Stimulated activated CD4-positive, alpha-beta T cell treated with anti-CD3 and anti-CD28 coated beads, Interleukin-12 subunit alpha, Interleukin-12 subunit beta, amount 100 ng/mL, for 24 hours (primary cell): ENCODE measurements at places on chromosomes 1 and 21.

- no peak for DNase-seq
Measured at GRCh38 chr1:115647919-115648650, 6.3 kb downstream of the VANGL1 start.

DNA sequence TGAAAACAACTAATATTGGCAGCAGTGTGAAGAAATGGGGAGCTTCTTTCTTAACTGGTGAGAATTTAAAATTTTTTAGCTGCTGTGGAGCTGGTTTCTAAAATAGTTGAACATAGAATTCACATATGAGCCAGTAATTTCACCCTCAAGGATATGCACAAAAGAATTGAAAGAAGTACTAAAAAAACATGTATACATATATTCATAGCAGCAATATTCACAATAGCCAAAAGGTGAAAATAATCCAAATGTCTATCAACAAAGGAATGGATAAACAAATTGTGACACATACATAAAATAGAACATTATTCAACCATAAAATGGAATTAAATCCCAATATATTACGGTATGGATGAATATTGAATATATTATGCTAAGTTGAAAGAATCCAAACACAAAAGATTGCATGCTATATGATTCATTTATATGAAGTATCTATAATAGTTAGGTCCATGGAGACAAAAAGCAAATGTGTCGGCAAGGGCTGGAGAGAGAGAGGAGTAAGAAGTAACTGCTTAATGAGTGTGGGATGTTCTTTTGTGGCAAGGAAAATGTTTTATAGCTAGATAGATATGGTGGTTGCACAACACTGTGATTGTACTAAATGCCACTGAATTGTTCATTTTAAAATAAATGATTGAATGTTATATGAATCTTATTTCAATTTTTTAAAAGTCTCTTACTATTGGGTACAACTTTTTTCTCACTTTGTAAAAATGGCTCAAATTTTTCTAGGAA lies 14.8 kb upstream of the COL11A1 start:
- no peak for DNase-seq

- no peak for DNase-seq
Measured at GRCh38 chr1:43536864-43537358, 6.2 kb downstream of the PTPRF start.

DNA sequence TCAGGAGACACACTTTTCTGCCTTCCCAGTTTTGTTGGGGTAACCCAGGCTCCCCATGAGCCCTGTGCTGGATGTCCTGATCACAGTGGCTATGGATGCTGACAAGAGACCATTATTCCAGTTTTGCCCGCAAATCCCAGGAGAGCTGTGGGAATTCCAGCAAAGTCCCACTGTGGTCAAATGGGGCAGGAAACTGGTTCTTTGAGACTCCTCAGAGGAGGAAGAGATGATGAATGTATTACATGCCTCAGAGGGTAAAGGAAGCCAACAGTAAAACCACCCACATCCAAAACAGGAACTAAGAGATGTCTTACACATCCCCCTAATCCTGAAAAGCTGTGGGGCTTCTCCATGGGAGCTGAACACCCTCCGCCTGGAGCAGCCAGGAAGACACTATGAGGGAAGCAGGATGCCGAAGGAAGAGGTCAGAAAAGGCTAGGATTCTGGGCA lies 12.8 kb upstream of the MPZL1 start:
- no peak for DNase-seq

- DNase-seq: no peak
Measured at GRCh38 chr1:111483166-111483565, 9.4 kb downstream of the C1orf162 start.

DNA sequence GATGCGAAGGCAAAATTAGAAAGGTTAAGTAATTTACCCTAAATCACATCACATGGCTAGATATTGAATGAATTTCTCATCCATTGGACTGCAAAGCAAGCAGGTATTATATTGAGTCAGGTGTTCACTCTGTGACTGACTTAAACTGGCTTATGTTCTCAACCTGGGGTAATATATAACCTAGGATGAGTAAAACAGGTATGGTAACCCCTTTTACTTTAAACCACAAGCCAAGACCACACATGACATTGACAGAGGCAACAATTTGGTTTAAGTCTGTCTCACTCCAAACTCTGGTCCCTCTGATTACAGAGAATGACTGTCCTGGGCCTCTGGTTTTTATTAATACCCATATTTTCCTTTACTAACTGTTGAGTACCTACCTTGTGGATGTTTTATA lies 33.3 kb downstream of the MAEL start:
- no peak for DNase-seq

- DNase-seq: no peak
Measured at GRCh38 chr1:216368249-216368648, 55.0 kb downstream of the USH2A start.

DNA sequence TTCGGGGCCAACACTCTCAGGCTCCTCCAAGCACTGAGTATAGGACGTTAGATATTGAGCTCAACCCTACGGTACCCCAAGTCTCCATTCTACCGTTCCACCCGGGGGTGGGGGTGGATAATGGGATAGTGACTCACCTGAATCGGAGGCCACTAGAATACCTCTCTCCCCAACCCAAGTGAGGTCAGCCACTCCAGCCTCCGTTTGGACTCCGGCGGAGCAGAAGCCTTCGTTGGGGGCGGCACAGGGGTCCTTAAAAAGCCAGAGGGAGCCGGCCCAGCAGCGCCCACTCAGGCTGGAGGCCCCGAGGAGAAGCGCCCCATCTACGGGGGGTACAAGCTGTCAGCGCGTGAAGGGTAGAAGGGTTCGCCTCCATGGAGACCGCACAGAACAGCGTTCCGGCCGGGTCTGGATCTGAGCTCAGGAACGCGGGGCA lies 556 bp downstream of the WDR77 start:
- peak; percentile 15 for DNase-seq

DNA sequence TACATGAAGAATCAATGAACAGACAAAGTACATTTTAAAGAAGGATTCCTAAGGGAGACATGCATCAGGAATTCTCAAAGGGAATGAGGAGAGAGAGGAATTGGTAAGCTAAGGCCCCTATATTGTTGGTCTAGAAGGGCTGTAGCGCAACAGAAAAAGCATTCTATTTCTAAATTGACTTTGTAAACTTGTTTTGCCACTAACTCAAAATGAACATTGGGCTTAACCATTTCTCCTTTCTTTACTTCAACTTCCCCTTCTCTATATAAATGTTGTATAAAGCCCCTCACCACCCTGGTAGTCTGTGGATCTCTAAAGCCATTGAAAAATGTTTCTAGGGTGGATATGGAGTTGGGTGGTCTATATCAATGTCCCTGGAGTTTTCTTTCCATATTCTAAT lies 20.4 kb upstream of the OR6N2 start:
- no peak for DNase-seq

DNA sequence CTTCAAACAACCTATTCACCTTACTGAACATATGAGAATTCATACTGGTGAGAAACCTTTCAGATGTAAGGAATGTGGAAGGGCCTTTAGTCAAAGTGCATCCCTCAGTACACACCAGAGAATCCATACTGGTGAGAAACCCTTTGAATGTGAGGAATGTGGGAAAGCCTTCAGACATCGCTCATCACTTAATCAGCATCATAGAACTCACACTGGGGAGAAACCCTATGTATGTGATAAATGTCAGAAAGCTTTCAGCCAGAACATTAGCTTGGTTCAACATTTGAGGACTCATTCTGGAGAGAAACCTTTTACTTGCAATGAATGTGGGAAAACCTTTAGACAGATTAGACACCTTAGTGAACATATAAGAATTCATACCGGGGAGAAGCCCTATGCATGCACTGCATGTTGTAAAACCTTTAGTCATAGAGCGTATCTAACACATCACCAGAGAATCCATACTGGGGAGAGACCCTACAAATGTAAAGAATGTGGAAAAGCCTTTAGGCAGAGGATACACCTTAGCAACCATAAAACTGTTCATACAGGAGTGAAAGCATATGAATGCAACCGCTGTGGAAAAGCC lies 13.2 kb upstream of the EXO5 start:
- no peak for DNase-seq

GRCh38 chr1:190578017-190578416 lies 100.4 kb upstream of the BRINP3 start:
- DNase-seq: no peak

DNA sequence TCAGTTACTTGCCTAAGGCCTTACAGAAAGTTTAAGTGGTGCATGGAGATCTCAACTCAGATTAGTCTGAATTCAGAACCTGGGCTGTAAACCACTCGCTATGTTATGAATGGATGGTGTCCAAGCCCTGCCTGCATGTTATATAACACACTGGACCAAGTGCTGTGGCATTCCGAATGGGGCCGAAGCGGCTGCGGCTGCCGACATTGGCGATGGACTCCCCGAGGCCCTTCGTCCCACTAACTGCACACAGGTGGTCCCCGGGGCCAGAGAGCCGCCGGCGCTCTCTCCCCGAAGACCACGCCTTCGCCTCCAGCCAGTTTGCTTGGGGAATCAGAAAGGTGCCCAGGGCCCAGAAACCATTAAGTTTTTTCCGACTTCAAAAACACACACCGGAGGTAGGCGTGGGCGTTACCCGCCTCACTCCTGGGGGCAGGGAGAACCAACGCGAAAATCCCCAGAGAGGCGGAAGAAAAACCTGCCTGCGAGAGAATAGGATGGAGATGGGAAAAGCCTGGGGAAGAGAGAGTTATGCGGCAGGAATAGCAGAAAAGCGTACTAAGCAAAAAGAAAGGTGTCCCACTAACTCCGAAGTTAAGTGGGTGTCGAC lies 579 bp upstream of the TENT5C start:
- no peak for DNase-seq

GRCh38 chr1:55531644-55532043 lies 316.5 kb upstream of the USP24 start:
- no peak for DNase-seq

GRCh38 chr1:203316626-203317093 lies 11.3 kb downstream of the BTG2 start:
- no peak for DNase-seq

- no peak for DNase-seq
Measured at GRCh38 chr1:22710701-22711049, at the start of gene EPHB2. TSS of gene EPHB2 (plus strand) at chr1:22710839. CDS start at chr1:22710983, 144 bp downstream.

GRCh38 chr1:188117436-188117835 lies 1288.7 kb downstream of the PLA2G4A start:
- DNase-seq: no peak

DNA sequence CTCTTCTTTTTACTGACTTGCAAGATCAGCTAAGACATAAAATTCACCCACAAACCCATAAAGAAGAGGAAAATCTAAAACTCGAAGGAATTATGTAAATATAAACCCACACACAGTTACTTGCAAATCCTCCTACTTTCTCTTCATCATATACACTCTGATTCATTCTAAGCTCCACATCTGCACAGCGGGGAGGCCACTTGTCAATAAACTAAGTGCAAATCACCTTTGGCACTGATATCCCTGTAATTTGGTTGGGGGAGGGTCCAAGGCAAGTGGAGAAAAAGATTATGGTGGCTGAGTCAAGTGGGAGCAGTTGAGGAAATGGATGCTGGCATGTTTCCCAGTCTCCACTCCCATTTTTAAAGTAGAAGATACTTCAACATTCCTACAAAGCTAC lies 596.5 kb downstream of the MATN1 start:
- DNase-seq: no peak

DNA sequence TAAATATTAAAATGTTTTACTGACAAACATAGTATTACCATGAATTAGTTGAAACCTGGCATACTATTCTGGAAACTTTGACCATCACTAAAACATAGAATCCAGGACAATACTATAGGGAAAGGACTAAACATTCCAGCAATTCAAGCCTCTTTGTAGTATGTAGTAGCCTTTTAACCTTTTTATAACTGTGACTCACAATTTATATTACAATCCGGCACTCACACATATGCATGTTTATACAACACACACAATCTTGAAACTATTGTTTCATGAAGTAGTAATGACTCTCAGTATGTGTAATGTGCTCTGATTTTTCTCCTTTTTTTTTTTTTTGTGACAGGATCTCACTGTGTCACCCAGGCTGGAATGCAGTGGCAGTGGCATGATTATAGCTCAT lies 64.3 kb downstream of the ANKRD13C start:
- DNase-seq: no peak

GRCh38 chr1:115337276-115337632 lies 795 bp downstream of the NGF start:
- no peak for DNase-seq

DNA sequence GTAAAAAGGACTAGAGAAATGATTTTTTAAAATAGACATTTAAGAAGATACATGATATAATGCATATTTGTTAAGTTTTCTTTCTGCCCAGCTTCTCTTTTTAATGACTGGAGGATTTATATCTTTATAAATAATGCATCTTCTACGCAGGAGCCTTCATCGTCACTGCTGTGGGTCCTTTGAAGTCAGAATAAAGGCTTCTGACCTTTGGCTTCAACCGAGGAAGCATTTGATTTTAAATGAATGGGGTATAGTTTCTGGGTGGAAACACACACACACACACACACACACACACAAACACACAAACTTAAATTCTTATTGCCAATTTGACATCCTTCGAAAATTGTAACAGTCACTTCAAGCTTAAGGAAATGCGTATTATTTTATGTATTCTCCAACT lies 690.9 kb downstream of the BRINP3 start:
- DNase-seq: no peak

- DNase-seq: no peak
Measured at GRCh38 chr1:36083219-36083618, 675 bp upstream of the TEKT2 start.

- DNase-seq: no peak
Measured at GRCh38 chr1:107479865-107480350, 339.1 kb downstream of the NTNG1 start.

DNA sequence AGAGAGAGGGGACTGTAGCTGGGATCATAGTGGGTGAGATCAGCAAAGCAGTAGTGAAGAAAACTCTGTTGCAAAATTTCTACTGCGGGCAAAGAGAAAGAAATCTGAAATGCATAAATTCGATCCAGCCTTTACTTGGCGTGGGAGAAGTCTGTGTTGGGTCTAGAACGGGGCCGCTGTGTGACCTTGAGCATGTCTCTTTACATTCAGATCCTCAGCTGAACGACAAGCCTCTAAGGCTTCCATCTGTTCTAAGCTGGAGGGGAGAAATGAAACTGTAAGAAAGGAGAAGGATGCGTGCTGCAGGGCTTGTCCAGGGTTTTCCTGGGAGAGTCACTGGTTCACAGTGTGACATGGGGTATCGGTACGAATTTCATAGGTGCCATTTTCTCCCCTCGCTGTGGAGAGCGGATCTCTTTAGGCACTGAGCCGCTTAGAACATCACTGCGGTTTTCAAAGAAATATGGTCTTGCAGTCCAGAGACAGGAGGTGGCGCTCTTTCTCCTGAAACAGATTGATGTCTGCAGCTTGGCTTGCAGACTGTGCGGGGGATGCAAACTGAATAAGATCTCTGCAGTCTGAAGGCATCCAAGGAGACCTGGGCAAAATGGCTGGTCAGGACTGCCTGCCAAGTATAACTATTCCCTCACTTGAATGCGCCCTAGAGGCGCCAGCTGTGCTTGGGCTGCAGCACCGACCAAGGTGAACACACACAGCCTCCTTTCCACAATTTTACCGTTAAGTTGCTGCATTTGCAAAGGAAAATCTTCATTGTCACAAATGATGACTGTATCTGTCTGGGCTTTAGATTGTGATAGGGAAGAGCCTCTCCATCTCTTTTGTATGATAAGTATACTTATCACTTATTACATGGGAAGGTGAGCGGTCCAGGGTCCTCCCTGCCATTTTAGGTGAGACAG lies 104.1 kb downstream of the XCL2 start:
- DNase-seq: peak; percentile 51
